ENCODE measurements at places on chromosomes 13 and 19.

DNA sequence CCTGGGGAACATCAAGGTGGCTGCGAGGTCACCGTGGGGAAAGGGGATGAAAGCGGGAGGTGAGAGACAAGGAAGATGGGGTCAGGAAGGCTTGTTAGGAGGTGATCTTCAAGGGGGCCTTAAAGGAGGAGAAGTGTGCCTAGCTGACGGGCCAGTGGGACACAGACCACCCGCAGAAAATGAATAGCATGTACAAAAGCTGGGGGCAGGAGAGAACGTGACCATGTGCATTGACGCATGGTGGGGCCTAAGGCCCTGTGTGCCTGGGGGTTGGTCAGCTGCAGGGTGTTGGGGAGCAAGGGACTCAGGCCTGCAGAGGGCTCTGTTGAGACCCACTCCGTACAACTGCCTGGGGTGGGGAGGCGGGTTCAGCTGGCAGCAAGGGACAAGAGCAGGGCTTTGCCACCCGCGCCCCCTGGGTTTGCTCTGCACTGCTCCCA, 5.9 kb downstream of the RAB8A start:
- no peak for DNase-seq

DNA sequence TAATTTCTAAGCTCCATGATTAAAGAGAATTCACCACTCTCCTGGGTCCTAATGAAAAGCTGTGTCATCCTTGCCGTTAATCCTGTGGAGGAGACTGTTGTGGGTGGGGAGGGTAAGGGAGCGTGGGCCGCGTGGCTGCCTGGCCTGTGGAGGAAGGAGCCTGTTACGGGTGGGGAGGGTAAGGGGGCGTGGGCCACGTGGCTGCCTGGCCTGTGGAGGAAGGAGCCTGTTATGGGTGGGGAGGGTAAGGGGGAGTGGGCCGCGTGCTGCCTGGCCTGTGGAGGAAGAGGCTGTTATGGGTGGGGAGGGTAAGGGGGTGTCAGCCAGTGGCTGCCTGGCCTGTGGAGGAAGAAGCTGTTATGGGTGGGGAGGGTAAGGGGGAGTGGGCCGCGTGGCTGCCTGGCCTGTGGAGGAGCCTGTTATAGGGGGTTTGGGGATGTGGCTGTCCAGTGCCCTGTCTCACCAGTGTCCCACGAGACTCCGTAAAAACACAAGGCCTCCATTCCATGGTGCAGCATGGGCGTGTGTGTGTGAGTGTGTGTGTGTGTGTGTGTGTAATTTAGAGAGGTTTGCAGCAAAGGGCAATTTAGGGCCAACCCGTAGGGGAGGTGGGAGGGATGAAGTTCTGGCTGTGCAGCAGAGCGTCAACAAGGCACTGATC, 15.6 kb upstream of the DCUN1D2 start:
- DNase-seq = no peak

DNA sequence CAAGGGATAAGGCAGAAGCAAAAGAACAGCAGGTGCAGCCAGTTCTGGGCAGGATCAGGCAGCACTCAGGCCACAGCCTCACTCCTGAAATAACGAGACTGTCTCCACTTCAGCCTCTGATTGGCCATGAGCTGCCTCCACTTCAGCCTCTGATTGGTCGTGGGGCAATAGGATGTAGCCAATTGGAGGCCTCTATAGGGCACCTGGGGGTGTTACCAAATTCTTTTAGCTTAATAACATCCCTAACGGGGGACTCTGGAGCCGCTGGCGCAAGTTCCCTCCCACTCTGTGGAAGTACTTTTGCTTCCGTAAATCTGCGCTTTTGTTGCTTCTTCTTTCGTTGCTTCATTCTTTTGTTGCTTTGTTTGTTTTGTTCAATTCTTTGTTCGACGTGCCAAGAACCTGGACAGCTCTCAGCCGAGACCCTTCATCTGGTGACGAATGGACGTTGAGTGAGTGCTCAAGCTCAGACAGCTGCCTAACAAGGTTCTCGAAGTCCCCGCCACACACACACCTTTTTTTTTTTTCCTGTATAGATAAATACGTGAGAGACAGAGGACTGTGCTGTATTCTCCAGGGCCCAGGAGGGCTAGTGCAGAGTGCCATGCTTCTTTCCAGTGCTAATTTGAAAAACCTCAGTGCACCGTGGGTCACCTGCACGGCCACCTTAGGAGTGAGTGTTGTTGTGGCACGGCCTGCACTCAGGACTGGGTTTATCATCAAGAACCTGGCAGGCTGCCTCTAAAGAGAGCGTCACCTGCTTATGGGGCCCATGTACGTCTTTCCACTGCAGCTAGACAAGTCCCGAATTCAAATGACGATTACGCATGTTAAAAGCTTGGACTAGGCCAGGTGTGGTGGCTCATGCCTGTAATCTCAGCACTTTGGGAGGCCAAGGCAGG, 32.0 kb upstream of the TUBGCP3 start:
- DNase-seq = peak; percentile 82

GRCh38 chr13:24038405-24038804, 122.1 kb upstream of the SPATA13 start:
- no peak for DNase-seq

DNA sequence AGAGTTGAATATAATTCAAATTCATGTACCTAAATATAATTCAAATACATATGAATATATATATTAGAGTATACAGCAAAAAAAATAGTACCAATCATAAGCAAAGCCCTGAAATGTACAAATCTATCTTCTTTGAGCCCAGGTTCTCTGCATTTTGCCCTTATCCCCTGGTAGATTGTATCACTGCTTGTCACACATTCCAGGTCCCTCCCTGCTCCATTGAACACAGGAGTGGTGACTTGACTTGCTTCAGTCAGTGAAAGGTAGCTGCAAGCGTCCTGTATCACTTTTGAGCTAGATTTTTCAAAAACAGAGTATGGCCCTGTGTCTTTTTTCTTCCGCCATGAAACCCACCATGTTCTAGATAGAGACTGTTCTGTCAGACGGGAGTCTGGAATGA, 369.4 kb downstream of the LIG4 start:
- DNase-seq = no peak

- DNase-seq = no peak
Measured at GRCh38 chr13:27188239-27188638, 16.6 kb upstream of the USP12 start.

- peak; percentile 62 for DNase-seq
Measured at GRCh38 chr13:26021516-26021915, 30.3 kb downstream of the SHISA2 start.

DNA sequence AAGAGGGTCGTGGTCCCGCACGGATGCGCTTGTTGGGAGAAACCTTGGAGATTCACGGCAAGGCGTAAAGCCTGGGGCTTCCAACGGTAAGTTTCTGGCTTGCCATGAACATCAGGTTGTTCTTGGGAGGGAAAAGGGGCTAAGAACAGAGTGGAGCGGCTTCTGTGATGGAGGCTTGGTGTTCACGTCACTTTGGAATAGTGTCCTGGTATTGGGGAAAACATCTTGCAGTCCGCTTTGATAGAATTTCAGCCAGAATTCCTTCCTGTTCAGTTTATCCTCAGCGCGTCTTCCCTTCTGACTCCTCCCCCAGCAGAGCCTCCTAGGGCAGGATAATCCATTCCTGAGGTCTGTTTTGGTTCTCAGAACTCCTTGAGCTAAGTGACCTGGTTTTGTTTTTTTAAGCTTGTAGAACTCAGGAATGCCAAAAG, 2.0 kb downstream of the KCTD15 start:
- no peak for DNase-seq

- DNase-seq = no peak
Measured at GRCh38 chr19:49081273-49081672, 4.0 kb upstream of the SNRNP70 start.

- DNase-seq = no peak
Measured at GRCh38 chr13:71998223-71998622, 131.2 kb upstream of the DACH1 start.

- no peak for DNase-seq
Measured at GRCh38 chr13:60646620-60647019, 249.6 kb downstream of the TDRD3 start.

- no peak for DNase-seq
Measured at GRCh38 chr19:45005787-45006186, 4.5 kb downstream of the RELB start.

DNA sequence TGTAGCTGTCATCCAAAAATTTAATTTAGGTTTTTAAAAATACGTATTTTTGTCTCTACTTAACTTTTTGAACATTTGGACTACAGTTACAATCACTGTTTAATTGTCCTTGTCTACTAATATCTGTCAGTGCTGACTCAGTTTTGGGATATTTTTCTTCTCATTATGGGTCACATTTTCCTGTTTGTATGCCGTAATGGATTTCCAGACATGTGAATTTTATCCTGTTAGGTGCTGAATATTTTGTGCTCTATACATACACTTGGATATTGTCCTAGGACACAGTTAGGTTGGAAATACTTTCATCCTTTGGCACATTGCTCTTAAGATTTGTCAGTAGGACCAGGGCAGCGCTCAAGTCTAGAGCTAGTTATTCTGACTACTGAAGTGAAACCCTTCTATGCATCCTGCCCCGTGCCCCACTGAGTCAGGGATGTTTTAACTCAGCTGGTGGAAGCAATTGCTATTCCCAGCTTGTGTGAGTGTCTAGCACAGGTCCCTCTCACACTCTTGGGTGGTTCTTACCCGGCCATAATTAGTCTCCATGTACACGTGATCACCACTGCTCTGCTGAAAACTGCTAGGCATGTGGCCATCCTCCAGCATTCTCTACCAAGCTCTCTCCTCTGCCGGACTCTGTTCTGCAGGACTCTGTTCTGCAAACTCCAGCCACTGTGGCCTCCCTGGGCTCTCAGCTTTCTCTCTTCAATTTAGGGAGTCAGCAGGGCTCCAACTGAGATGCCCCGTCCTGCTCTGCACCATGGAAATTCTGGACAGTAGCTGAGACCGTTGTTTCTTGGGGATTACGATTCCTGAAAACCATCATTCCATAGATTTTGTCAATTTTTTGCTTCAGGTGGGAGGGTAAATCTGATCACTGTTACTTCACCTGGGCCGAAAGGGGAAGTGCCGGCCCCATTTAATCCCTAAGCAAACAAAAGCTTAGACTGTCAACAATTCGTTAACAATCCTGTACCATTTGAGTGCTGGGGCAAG, 11.1 kb downstream of the PROZ start:
- DNase-seq = peak; percentile 66

DNA sequence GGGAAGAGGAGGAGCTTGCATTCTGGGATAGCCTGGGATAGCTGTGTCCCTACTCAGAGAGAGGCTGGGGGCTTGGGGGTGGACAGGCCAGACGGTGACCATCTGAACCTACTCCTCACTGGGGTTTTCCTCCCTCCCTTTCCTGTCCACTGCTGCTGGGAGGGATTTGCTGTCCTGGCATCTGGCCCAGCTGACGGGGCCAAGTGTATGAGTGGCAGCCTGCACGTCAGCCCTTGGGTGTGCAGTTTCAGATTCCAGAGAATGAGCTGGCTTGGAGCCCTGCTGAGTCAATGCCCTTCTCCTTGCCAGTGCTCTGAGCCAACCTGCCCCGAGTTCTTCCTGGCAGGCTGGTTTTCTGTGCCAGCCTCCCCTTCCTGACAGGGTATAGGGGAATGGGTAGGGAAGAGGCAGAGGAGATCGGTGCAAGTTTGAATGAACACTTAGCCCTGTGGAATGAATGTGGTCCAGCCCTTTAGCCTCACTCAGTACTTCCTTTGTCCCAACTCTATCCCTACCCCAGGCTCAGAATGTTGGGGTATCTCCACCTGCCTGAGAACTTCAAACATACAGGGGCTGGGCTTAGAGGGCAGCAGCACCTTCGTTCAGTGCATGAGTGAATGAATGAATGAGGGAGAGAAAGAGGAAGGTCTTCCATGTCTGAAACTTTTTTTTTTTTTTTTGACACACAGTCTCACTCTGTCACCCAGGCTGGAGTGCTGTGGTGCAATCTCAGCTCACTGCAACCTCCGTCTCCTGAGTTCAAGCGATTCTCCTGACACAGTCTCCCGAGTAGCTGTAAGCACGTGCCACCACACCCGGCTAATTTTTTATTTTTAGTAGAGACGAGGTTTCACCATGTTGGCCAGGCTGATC, 1.8 kb upstream of the ANGPTL4 start:
- peak; percentile 95 for DNase-seq

DNA sequence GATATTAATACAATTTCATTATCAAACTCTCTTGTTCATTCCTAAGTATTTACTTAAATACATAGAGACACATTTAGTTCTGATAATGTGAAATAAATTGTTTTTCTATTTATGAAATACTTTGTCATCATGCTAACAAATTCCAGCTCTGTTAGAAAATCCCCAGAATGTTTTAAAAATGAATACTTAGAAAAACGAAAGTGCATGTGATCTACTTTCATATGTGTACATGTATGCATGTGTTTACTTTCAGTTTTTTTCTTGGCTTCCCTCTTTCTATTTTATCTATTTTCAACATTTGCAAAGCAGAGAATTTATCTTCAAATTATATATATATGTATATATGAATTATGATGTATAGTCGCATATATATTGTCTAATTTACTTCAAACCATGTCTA, 1110.0 kb upstream of the PCDH20 start:
- DNase-seq = no peak

DNA sequence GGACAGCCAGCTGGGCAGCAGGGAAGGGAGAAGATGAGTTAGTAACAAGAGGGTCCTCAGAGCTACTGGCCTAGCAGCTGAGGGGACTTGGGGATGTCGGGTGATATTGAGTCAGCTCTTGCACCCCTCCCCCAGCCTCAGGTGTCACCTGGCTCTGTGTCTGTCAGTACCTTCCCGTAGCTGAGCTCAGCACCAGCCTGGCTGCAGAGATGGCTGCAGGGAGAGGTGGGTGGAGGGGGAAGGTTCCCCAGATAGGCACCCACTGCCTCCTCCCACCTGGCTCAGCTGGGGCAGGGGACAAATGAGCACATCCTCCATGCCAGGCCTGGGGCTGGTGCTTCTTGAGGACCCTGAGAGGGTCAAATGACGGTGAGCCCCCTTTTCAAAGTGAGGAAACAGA, 6.8 kb upstream of the KPTN start:
- DNase-seq = no peak

All from DMS53 (cell line).